Stimulated activated CD8-positive, alpha-beta memory T cell treated with anti-CD3 and anti-CD28 coated beads, Interleukin-7, amount 100 ng/mL, for 1 hour (primary cell): ENCODE measurements at places on chromosomes 13 and 19.

GRCh38 chr13:65500481-65500880 is 1729.7 kb downstream of the PCDH9 start:
- DNase-seq, result no peak

DNA sequence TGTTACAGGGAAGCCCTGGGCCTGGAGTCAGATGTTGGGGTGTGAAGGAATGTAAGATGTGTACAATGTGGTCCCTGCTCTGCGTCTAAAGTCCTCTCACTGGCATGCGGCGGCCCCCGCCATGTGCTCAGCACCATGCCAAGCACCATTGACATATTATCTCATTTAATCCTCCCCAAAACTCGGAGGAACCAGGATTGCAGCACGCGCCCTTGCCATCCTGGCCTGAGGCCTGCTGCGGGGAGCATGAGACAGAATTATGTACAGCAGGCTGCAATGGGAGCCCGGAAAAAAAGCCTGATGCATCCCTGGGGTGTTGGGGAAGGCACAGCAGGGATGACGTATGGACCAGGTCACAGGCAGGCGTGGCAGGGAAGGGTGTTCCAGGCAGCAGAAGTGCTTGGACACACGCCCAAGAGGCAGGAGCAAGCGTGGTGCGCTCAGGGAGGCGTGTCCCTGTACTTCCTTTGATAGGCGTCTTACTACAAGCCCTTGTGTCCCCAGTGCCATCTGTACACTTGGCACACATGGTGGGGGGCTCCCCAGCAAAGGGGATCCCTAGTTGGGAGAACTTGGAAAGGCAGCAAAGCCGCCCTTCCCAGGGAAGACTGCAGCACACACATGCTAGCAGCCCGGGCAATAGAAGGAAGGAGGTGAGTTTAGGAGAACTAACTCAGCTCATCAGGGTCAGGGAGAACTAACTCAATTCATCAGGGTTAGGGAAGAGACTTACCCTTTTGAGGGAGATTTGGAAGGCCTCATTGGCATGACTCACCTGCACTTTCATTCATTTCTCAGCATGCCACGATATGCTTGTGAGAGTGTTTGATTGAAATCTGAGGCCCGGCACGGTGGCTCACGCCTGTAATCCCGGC is 3.4 kb downstream of the EVI5L start:
- DNase-seq, result no peak

DNA sequence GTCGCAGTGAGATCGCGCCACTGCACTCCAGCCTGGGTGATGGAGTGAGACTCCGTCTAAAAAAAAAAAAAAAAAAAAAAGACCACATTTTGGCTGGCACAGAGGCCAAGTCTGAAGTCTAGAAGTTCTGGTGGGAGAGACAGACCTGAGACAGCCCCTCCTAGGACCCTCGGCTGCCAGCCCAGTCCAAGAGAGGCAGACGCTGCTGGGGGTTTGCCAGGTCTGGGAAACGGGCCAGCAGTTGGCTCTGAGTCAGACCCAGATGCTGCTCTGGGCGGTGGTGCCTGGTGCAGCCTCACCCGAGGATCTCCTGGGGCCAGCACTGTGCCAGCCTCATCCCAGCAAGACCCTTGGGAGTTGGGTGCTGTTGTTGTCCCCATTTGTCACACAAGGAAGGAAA is 5.8 kb downstream of the FCHO1 start:
- no peak for DNase-seq

GRCh38 chr13:39012608-39013007 is 22.0 kb upstream of the STOML3 start:
- no peak for DNase-seq

DNA sequence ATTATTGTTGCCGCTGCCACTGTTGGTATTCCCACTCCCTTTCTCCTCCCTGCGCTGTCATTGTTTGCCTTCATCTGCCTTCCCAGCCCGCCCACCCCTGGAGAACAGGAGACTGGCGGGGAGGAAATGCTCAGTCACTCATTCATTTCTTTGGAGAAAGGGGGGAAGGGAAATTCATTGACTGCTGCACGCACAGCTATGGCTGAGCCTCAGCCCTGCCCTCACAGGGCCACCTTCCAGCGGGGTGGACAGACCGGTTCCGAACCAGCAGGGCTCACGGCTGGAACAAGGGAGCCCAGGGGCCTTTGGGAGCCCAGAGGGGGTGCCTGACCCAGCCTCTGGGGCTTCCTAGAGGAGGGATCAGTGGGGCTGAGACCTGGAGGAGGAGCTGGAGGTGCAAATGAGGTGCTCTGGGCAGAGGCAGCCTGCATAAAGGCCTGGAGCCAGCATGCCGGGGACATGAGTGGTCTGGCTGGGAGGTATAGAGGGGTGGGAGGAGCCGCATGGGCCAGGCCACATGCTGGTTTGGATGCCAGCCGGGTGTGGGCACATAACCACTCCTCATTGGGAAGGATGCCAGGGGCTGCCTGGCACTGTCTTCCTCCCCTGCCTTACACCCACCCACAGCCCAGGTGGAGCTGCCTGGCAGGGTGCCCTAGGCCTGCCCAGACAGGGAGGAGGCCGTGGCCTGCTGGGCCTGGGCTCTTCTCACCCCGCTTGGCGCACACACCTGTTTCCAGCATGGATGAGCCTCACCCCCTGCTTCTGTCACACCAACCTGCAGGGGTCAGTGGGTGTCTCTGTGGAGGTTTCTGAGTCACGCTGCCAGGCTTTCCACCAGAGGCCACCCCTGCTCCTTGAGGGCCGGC is 26.8 kb downstream of the PPP5C start:
- no peak for DNase-seq

DNA sequence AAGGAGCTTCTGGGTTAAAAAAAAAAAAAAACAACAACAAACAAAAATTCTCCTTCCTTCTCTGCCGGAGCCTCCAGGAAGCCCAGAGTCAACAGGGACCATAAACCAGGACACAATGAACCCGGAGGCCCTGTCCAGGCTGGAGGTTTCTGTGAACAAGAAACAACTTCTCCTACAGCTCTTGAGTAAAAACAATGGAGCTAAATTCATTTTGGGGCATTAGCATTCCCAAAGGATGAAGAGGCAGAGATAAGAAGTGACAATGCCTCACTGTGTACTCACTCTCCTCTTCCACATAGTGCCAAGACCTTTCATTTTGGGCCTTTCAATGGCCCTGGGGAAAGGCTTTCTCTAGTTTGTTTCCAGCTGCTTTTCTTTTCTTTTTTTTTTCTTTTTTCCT is 9.0 kb downstream of the RHPN2 start:
- DNase-seq, result no peak
